Urothelium cell line (cell line): ENCODE measurements at places on chromosomes 5 and 9.
A peak's percentile ranks its signal among the peaks of the same experiment; 100 is the strongest.

DNA sequence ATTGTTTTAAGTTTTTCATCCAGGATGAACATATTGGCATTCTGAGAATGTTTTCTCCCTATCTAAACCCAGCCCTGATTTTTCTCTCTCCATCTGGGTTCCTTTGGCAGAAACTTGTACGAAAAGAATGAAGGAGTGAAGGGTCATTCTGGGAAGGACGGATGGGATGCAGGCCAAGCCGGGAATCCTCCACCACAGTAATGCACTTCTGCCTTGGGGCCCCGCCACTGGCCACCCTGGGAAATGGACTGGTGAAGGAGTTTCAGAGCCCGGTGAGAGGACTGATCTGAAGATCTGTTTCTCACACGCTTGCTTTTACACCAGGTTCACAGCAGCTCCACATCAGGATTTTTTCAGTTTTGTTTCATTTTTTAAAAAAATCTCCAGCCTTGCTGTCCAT, 554.8 kb downstream of the BNC2 start:
- no peak for DNase-seq

- no peak for DNase-seq
Observed at GRCh38 chr9:116683535-116683934, 3.6 kb upstream of the TRIM32 start.

DNA sequence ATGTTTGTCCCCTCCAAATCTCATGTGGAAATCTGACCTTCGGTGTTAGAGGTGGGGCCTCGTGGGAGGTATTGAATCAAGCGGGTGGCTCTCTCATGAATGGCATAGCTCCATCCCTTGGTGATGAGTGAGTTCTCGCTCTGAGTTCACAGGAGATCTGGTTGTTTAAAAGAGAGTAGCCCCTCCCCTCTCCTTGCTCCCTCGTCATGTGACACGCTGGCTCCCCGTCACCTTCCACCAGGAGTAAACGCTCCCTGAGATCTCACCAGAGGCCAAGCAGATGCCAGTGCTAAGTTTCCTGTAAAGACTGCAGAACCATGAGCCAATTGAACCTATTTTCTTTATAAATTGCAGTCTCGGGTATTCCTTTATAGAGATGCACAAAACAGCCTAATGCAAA, 74.5 kb downstream of the RASEF start:
- DNase-seq, result no peak

DNA sequence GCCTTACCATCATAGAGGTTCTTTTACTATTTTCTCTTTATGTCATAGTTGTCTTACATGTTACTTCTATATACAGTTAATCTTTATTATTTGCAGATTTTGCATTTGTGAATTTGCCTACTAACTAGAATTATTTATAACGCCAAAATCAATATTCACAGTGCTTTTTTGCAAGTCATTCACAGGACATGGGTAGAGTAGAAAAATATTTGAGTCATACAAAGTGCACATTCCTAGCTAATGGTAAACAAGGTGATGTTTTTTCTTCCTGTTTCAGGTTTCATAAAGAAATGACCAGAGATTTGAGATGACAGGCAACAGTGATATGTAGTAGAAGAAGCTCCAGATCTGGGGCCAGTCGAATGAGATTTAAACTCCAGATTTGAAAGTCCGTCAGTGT, 30.0 kb upstream of the OR2Y1 start:
- DNase-seq, result no peak

GRCh38 chr5:159332800-159333544, 2.7 kb upstream of the IL12B start:
- DNase-seq, result no peak

- DNase-seq, result no peak
Observed at GRCh38 chr9:122131401-122132001, 28.1 kb downstream of the NDUFA8 start.

GRCh38 chr9:95769909-95770433, 105.5 kb upstream of the ERCC6L2 start:
- no peak for DNase-seq

DNA sequence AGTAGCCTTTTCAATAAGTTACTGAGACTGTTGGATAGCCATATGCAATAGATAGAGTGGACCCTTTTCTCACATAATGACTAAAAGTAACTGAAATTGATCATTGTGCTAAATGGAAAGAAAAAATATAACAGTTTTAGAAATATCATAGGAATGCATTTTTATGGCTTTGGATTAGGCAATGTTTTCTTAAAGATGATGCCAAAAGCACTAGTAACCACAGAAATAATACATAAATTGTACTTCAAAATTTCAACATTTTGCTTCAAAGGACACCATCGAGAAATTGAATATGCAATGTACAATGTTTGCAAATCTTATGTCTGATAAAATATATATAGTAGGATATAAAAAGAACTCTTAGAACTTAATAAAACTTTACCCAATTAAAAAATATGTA, 1267.5 kb upstream of the CDH9 start:
- no peak for DNase-seq

DNA sequence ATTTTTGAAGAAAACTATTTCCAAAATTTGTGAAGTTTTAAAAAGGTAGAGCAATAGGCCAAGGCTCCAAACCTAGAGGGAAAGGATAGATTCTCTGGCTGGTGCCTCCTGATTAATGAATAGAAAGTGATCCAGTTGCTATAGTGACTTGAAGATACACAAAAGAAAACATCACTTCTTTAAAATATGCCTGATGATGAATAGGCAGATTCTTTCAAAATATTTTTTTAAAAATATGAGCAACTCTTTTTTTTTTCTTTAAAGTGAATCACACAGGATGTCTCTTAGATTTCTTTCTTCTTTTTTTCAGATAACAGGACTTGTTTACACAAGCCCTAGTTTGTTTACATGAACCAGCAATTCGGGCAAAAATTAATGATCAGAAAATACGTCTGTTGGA, 124.4 kb downstream of the RFK start:
- no peak for DNase-seq

DNA sequence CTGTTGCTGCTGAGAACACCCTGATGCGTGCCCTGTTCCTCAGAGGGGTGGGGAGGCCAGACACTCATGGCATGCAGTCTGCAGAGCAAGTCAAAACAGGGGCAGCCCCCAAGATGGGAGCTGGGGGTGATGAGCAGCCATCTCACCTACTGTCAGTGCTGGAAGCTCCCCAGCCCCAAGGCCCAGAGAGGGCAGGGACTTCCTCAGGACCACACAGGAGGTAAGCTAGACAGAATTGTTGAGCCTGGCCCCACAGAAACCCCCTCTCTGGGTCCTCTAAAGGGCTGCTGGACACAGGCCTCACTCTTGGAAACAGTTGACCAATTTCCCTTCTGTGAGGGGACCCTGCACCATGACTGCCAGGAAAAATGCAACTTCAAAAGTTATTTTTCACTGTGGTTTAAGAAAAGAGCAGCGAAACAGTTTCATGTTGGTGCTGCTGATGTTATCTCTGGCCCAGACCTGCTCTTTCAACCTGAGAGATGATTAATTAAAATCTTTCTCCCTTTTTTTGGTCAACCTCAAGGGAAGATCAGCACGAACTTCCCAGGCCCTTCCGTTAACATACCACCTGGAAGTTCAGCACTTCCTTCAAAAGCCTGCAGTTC, 9.6 kb downstream of the CSF2 start:
- no peak for DNase-seq

DNA sequence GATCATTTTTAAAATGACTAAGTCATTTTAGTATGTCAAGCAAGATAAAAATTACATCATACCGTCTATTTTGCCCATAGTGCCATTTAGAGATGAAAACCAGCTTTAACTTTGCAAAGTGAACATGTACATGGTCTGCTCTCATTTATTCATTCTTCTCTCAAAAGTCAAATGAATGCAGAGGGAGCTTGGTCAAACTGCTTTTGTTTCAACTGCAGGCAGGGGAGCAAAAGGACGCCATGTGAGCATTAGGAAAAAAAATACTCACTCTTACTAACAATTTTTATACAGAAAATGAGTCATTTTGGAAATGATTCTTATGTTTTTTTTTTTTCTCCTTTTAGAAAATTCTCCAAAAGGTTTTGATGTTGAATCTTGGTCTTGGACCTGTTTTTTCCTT, 15.7 kb downstream of the SCGB3A1 start:
- no peak for DNase-seq

DNA sequence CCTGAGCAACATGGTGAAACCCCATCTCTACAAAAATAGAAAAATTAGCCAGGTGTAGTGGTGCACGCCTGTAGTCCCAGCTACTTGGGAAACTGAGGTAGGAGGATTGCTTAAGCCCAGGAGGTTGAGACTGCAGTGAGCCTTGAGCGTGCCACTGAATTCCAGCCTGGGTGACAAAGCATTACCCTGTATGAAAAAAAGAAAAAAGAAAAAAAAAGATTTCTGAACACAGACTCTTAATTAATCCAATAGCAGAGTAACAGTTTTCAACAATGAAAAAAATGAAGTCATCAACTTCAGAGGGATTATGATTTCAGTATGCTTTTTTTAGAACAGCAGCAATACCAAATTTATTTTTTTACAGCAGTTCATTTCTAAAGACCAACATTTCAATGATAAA, 118.8 kb upstream of the TNPO1 start:
- DNase-seq, result no peak

GRCh38 chr5:127353796-127354195, 63.2 kb downstream of the MEGF10 start:
- no peak for DNase-seq

GRCh38 chr5:158487664-158488063, 612.1 kb downstream of the EBF1 start:
- DNase-seq, result no peak

DNA sequence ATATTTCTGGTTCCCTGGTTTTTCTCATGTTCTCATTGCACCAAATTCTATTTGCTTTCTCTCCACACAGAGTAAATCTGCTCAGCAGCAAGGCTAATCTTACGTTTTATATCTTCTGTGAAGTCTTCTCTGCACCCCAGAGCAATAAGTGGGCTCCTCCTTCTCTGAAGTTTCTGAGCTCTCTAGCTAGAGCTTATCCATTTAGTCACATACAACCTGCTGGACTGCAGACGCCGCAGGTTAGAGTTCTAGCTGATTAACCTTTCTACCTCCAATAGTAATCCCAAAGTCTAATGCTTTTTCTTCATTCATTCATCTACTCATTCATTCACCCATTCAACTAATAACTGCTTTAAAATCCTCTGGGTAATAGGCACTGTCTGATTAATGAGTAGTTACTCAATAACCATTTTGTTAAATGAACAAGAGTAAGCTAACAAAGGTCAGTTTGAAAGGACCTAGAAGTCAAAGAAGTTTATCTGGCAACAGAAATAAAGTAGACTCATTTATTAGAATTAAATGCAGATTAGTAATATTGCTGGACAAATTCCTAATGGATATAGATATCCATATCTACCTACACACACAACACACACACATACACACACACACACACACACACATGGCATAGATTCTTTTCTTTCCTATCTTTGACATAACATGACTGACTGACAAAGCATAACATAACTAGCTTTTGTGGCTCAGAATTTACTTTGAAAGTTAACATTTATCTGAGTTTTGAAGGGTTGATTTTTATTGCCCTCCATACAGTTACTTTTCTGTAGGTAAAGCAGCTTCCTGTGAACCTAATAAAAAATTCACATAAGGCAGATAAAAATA, 984.6 kb upstream of the SEMA6A start:
- DNase-seq, result no peak

DNA sequence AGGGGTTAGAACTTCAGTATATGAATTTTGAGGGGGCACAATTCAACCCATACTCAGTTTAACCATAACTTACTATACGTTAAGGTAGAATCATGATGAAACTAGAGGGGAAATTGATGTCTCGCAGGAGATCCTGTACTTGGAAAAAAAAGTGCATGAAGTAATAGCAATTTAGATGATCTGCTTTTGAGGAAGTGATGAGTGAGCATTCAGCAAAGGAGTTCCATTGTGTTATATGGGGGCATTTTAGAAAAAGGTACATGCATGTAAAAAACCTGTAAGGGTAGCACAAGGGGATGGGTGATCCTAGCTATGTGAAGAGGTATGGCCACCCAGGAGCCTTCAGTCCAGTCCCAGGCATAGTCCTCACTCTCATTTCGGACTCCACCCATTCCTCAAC, 14.8 kb upstream of the TMC1 start:
- DNase-seq, result no peak

DNA sequence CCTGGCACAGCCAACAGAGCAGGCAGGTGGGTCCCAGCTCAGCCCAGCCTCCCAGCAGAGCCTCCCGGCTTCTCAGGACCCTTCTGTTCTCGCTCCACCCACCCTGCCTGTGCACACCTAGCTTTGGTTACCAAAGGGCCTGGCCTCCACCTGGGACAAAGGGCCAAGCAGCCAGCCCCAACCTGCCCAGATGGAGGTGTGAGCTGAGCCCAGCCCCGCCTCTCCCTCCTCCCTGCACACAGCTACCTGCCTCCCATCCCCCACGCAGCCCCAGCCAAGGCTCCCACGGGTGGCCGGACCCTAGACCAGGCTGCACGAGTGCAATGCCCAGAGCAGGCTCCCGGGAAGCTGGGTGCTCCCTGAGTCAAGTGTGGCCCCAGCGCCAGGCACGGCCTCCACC, 5.6 kb downstream of the TPRN start:
- DNase-seq, result no peak

GRCh38 chr9:12631866-12632265, 61.3 kb upstream of the TYRP1 start:
- no peak for DNase-seq

DNA sequence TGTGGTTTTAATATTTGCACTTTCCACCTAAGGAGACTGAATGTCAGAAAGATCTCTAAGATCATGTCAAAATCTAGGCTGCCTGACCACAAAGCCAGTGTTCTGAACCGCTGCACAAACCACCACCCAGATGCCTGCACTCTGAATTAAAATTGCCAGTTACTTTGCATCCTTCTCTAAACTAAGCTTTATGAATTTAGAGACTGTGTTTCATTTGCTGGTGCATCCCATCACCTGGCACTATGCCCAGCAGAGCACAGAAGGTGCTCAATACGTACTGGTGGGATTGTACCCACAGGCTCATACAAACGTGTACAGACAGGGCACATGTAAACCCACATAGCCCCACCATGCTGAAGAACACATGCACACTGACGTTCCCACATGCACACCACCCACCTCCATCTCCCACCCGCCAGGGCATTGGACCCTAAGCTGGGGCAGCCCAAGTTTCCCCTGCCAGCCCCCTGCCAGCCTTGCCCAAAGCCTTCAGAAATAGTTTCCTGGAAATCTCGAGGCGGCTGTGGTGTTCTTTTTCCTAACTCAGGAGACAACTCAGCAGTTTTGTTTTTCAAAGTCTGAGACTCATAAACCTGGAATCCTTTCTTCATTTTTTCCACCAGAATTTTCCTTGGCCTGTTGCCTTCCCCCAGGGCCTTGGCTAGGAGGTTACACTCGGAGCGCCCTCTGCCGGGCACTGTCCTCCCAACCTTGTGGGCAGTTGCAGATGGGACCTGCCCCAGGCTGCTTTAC, 9.6 kb upstream of the TRAF1 start:
- peak; percentile 84 for DNase-seq

GRCh38 chr5:77449277-77449676, 42.8 kb downstream of the WDR41 start:
- no peak for DNase-seq

DNA sequence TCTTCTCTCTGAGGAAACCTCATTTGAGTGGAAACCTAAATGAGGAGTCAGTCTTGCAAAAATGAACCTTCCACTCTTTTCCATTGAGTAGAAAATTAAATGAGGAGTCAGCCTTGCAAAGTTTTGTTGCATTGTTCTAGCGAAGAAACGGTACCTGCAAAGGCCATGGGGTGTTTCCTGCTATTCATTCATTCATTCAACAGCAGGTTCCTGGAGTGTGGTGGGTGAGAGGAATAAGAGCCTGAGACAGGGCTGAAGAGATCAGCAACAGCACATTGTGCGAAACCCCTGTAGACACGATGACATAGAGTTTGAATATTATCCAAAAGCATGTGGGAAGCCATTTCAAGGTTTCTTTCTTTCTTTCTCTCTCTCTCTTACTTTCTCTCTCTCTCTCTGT, 14.6 kb upstream of the SETX start:
- DNase-seq, result no peak

GRCh38 chr5:65971643-65972042, 45.3 kb downstream of the ERBIN start:
- no peak for DNase-seq
